Dermis microvascular lymphatic vessel endothelial cell (primary cell): ENCODE measurements at places on chromosomes 3 and 15.

DNA sequence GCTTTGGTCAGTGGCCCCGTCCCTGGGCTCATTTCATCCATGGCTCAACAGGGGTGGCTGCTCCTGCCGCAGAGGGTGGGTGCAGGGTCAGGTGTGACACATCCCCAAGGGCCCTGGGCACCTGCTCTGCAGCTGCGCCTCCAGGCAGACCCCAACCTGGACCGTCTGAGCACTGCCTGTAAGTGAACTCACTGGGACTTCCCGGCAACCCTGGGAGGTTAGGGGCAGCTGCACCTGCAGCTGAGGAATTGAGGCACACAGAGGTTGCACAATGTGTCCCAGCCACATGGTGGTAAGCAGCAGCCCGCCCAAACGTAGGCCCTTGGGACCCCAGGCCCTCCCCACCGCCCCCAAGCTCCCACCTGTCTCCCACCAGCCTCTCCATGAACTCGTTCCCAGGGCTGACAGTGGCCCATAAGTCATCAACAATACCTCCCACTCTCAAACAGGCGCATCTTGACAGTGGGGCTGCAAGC lies 55.1 kb downstream of the PLXNA1 start:
- no peak for DNase-seq

- no peak for DNase-seq
These were observed 183.2 kb downstream of the FNDC3B start for GRCh38 chr3:172222478-172223071.

DNA sequence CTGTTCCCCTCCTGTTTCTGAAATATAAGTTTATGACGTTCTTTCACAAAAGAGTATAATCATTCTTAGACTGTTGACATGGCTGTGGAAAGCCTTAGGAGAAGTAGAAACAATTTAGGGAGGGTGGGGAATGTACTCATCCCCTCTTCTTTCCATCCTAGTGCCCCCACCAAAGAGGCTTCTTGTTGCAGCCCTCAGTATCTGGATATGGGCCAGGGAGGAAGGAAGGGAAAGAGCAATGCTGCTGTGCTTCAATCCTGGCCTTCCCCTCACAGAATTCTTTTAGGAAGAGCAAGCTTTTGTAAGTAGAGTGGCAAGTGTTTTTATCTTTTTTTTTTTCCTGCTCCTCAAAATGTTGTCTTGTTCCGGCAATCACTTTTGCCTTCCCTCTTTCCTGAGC lies 1.7 kb downstream of the INAFM2 start:
- DNase-seq: no peak

DNA sequence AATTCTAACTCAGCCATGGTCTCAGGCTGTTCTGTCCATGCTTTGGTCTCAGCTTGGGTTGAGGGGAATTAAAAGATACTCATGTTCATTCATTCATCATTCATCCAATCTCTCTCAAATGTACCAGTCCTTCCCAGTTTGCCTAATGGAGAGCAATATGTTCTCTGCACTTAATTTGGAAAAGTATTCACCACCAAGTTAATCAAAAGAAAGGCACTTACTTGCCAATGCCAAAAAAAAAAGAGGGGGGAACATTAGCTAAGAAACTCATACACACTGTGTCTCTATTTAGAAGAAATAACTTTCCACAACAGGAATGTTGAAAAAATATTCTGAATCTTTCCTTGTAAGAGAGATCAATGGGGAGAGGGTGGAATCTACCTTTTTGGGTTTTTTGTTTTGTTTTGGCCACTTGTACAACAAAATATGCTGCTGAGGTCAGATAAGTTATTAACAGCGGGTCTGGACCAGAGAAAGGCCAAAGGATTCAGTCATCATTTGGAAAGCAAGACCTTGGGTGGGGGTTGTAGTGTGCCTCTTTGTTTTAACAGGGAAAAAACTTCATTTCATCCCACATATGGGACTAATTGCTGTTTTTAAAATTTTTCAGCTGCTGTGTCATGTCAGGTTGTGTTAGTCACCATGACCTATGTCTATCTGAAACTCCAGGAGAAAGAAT lies 152.3 kb downstream of the FBN1 start:
- DNase-seq: peak; percentile 62

GRCh38 chr15:39106950-39107349 lies 473.9 kb upstream of the THBS1 start:
- no peak for DNase-seq

DNA sequence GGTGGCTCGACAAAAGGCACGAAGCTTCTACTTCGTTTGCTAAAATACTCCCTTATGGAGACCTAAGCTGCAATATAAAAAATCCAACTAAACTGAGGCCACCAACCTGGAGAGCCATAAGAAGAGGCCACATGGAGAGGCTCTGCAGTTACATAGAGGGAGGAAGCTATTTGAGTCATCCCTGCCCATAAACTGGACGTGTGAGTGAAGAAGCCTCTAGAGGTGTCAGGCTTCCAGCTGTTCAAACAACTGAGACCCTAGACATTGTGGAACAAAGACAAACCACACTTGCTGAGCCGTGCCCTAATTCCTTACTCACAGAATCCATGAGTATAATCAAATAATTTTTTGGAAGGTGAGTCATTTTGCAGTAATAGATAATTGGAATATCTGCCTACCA lies 50.2 kb upstream of the GMNC start:
- DNase-seq: no peak

GRCh38 chr3:130835483-130835882 lies 58.4 kb upstream of the ATP2C1 start:
- DNase-seq: no peak

GRCh38 chr3:27792869-27793268 lies 70.7 kb upstream of the EOMES start:
- no peak for DNase-seq

- DNase-seq: peak; percentile 21
These were observed 5.8 kb upstream of the MANF start for GRCh38 chr3:51379301-51379700.

- no peak for DNase-seq
These were observed 185.2 kb upstream of the TSC22D2 start for GRCh38 chr3:150222691-150223489.

DNA sequence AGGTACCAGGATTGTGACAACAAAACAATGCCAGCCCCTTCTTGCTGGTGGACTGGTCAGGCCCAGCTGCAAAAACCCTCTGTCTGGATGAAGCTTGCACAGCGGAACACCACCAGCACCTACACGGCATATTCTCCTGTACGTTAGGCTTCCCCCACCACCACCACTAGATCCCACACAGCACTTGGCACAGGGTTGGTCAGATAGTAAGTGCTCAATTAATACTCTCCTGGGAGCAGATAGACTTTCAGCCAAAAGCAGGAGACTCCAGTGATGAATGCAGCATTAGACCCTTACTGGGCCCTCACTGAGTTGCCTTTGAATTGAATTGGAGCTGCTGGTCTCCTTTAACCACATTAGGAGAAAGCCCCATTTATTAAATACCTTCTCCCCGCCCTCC lies 97.9 kb downstream of the CPN2 start:
- no peak for DNase-seq

GRCh38 chr3:190017521-190018288 lies 103.0 kb downstream of the P3H2 start:
- DNase-seq: peak; percentile 80

DNA sequence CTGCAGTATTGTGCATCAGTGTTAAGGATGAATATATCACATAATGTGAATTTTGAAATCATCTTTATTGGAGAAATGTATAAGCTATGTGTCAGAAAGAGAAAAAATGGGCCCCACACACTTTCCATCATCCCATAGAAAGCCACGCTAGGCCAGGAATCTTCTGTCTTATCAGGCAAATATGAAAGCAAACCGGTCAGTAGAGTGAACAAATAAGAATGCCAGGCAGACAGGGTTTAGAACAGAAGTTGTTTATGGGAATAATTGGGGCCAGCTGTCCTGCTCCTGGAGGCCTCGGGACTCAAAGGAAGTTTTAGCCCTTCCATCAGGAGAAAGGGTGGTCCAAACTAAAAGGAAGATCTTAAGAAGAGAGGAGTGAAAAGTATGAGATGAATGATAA lies 39.5 kb downstream of the ZNF280D start:
- no peak for DNase-seq

GRCh38 chr3:195549931-195550519 lies 6.9 kb upstream of the PPP1R2 start:
- no peak for DNase-seq

GRCh38 chr3:102053375-102053989 lies 204.2 kb downstream of the NFKBIZ start:
- DNase-seq: peak; percentile 52

DNA sequence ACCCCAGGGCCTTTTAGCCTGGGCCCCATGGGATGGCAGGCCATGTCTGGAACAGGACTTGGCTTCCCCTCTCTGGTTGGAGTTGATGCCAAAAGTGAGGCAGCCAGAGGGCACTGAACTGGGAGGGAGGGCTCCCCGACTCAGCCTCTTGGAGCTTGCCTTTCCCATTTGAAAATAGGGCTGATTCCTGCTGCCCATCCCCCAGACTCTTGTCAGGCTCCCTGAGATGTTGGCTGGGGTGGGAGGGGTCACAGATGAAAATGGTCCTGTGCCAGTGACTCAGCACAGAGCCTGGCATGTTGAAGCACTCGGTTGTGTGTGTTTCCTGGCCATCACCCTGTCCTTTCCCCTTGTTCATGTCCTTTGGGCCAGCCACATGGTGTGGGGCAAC lies 6.6 kb downstream of the PPCDC start:
- peak; percentile 79 for DNase-seq

GRCh38 chr3:177960722-177961121 lies 575.5 kb upstream of the KCNMB2 start:
- peak; percentile 14 for DNase-seq

GRCh38 chr15:23548071-23548470 lies 17.4 kb upstream of the MKRN3 start:
- no peak for DNase-seq

DNA sequence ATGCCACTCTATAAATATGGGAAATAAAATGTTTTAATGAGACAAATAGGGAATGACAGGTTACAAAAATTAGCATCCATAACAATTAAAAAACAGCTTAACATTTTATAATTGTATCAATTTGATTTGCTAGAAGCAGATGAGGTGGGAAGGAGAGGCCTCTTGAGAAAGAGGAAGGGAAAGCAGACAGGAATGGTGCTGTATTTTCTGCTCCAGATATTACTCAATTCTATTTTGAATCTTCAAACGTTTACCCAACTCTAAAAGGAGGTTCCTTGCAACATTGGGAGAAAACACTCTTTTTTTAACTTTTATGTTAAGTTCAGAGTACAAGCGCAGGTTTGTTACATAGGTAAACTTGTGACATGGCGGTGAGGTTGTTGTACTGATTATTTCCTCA lies 44.9 kb upstream of the ALDH1A3 start:
- no peak for DNase-seq

DNA sequence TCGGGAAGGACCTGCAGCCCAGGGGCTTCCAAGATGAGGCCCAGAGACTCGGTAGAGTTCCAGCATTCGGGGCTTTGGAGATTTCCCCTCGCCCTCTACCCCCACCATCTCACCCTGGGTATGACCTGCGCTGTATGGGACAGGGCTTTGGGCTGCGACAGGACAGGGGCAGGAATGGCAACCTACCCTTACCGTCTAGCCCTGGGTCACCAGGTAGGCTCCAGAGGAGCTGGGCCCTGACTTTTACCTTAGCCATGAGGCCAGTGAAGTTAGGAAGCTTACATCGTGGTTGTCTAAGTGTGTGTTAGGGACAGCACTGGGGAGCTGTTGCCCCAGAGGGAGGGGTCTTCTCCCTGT lies 683 bp downstream of the PPM1M start:
- DNase-seq: no peak

DNA sequence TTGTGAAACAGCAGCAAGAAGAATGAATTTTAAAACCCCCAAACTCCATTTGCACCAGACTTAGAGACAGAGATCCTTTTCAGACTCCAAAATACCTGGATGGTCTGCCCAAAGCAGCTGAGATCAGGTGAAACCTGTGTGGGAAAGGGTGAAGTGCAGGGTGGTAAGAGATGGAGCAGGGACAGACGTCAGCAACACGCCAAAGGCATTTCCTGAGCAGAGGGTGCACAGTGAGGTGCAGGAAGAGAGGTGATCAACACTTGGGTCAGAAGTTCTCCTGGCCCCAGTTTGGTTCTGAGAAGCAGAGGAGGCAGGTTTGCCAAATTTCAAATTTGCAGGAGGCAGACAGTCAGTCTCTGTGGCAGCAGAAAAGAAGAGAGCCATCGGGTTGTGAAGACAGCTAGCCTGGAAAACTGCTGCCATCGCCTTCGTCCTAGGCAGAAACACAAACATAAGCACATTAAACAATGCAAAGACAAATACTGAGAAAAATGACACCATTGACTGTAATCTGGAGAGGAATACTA lies 9.8 kb downstream of the CCR4 start:
- no peak for DNase-seq

DNA sequence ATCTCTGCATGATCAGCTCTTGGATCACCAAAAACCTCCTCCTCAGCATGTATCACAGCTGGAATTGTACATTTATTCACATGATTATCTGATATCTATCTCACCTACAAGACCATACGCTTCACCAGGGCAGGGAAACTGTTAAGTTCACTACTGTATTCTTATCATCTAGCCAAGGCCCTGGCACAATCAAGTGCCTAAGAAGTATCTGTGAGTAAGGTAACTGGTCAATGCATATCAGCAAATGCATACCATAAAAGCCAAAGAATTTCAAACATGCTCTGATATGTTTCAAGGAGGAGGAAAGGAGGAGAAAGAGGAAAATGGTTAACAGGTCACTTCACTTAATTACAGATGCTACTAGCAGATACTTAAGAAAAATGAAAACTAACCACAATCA lies 158.4 kb downstream of the LIPC start:
- DNase-seq: no peak

- DNase-seq: no peak
These were observed 3.3 kb downstream of the SRGAP3 start for GRCh38 chr3:9246189-9246588.

GRCh38 chr15:68371160-68371559 lies 60.8 kb downstream of the ITGA11 start:
- no peak for DNase-seq

GRCh38 chr3:158864492-158864891 lies 62.6 kb downstream of the MFSD1 start:
- no peak for DNase-seq

- no peak for DNase-seq
These were observed 48.8 kb upstream of the WDR5B start for GRCh38 chr3:122464659-122465058.

DNA sequence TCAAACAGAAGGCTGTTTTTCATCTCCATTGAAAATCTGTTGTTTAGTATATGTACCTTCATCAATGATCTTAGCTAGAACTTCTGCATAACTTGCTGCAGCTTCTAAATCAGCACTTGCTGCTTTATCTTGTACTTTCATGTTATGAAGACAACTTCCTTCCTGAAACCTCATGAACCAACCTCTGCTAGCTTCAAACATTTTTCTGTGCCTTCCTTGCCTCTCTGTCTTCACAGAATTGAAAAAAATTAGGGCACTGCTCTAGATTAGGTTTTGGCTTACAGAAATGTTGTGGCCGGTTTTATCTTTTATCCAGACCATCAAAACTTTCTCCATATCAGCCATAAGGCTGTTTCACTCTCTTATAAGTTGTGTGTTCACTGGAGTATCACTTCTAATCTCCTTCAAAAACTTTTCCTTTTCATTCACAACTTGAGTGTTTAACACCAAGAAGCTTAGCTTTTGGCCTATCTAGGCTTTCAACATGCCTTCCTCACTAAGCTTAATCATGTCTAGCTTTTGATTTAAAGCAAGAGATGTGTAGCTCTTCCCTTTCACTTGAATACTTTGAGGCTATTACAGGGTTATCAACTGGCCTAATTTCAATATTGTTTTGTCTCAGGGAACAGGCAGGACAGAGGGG lies 78.6 kb downstream of the IGSF11 start:
- no peak for DNase-seq
